ENCODE measurements at places on chromosomes 7 and 10.

DNA sequence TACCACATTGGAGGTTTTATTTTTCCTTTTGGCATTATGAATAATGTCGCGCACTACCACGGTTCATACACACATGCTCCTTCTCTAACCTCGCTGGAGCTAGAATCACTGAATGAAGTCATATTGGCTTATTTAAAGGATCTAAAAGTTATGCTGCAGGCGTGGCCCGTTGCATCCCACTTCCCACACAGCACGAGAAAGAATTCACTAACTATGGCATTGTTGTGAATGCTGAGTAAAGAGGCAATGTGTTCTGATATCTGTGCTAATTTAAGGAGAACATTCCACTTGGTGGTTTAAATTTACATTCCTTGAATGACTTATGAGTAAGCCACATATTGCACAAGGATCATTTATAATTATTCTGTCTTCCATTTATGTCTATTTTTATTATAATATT, 20.7 kb downstream of the TCERG1L start:
- no peak for DNase-seq

DNA sequence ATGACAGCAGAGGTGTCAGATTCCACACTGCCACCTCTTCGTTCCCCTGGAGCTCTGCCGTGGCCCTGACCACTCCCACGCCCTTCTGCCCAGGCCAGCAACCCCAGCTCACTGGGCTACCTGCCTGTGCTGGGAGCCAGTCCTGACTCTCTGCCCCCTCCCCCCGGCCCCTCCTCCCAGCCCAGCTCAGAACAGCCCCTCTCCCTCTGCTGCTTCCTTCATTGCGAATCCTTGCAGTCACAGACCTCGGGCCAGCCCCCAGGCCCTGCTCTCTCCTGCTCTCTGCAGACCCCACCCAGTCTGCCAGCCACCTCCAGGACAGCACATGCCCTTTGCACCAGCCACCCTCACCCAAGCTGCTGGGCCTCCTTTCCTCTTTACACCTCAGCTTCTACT, 60.4 kb downstream of the TCERG1L start:
- DNase-seq: no peak

- no peak for DNase-seq
Measured at GRCh38 chr7:73740771-73741170, 2.2 kb upstream of the ABHD11 start.

- no peak for DNase-seq
Measured at GRCh38 chr10:16765509-16766375, 51.5 kb downstream of the RSU1 start.

- no peak for DNase-seq
Measured at GRCh38 chr10:95569368-95569767, 8.2 kb upstream of the SORBS1 start.

DNA sequence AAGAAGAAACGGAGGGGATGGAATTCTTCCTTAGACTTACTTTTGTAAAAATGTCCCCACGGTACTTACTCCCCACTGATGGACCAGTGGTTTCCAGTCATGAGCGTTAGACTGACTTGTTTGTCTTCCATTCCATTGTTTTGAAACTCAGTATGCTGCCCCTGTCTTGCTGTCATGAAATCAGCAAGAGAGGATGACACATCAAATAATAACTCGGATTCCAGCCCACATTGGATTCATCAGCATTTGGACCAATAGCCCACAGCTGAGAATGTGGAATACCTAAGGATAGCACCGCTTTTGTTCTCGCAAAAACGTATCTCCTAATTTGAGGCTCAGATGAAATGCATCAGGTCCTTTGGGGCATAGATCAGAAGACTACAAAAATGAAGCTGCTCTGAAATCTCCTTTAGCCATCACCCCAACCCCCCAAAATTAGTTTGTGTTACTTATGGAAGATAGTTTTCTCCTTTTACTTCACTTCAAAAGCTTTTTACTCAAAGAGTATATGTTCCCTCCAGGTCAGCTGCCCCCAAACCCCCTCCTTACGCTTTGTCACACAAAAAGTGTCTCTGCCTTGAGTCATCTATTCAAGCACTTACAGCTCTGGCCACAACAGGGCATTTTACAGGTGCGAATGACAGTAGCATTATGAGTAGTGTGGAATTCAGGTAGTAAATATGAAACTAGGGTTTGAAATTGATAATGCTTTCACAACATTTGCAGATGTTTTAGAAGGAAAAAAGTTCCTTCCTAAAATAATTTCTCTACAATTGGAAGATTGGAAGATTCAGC, 158.7 kb upstream of the LANCL2 start:
- DNase-seq: no peak

DNA sequence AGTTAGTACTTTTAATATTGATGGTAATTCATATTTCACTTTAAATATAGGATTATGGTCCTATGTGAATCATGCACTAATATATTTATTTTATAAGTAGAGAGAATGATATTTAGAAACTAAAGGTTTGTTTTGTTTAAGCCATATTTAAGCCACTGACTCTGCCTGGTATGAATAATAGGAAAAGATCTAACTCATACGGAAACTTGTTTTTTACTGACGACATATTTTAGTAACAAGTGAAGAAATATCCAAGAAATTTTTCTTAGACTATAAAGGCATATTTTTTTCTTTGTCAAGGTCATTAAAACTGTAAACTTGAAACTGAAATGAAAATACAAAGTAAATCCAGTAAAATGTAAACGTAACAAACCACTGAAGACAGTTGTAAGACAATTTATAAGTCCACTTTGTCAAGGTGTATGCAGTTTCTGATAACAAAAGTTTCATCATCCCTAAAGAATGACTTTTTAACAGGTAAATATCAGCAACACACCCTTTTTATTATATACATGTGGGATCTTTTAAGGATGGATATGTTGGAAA, 147.1 kb downstream of the PHF14 start:
- DNase-seq: no peak

DNA sequence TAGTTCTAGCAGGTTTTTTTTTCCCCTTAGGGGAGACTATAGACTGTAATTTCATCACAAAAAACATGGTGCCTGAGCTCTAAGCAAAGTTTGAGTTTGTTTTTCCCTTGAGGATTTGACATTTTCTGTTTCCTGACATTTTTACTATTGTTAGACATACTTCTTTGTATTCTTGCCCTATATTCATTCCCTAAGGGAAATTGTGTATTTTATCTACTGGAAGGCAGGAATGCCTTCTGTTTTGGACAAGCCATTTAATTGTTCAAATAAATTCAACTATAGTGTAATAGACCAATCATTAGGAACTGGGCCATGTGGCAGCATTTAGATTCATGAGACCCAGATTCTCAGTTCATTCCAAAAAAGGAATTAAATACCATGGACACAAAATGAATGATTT, 335.0 kb downstream of the EXOC4 start:
- DNase-seq: no peak

DNA sequence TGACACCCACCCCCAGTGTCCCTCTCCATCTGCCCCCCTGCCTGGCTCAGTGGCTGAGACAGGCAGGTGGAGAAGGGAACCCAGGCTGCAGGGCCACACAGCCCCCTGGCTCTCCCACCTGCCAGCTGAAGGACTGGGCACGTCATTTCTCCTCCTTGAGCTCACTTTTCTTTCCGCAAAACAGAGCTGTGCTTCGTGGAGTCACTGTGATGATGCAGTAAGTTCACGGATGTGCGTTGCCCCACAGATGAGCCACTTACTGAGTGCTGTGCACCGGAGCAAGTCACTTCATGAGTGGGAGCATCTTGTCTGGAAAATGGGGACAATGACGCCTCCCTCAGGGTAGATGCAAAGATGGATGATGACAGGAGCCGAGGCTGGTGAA, 2.7 kb downstream of the OPN4 start:
- no peak for DNase-seq

DNA sequence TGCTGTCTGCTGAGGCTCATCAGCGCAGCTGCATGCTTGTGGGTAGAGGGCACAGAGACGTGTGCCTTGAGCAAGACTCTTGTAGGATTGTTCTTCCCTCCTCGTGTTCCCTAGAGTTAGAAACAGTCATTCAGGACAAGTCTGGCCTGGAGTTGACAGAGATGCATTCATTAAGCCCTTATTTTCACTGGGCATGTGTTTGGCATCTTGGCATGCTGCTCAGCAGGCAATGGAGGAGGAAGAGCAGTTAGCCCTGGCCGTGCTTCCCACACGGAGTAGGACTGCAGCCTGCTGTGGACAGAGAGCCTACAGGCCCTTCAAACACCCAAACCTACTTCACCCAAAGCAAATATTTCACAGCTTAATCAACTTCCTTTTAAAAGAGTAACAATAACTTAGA, 73.0 kb upstream of the GJD4 start:
- no peak for DNase-seq

DNA sequence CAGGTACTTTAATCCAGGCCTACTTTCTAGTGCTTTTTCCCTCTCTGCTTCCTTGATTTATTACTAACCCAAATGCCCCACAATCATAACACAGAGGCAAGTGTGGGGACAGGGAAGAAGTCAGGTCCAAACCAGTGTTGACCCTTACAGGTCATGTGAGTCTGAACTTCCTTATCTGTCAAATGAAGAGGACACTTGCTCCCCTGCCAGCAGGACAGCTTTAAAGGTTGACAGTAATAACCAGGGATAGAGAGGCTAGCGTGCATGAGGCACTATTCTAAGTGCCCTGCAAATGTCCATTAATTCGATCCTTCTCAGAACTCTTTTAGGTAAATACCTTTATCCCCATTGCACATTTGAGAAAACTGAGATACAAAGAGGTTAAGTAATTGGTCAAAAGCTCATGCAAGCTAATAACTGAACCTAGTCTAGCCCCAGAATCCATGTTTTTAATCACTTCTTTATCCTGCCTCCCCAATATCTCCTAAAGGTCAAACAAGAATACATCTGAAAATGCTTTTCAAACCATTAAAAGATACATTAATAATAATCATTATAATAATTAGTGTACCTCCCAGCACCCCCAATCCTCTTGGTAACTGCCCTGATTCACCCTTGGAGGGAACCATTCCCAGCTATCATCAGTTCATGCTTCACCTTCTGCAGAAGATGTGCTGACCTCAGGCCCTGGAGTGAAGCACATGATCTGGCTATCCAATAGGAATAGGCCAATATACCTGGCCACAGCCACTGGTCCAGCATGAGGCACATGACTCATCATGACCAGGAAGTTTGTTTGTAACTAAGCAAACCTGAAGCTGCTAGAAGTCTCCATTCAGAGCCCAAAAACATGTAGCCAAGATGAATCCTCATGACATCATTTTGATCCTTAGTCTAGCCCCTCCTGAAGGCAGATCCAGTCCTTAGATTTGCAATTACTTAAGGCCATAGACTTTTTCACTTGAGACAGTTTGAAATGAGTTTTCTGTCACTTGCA, 40.7 kb downstream of the SGMS1 start:
- no peak for DNase-seq

DNA sequence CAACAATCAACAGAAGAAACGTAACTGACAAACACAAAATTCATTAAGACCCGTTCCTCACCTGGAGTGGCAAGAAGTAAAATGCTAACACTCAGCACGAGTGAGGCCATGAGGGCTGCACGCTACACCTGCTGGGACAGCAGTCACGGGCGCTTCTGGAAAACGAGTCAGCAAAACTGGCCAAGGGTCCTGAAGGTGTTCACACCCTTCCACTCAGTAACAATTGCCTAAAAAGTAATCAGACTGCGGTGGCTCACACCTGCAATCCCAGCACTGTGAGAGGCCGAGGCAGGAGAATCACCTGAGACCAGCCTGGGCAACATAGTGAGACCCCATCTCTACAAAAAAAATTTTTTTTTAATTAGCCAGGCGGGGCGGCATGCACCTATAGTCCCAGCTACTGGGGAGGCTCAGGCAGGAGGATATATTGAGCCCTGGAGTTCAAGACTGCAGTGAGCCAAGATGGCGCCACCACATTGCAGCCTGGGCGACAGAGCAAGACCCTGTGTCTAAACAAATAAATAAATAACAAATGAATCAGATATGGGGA, 199.1 kb downstream of the MAD1L1 start:
- no peak for DNase-seq

DNA sequence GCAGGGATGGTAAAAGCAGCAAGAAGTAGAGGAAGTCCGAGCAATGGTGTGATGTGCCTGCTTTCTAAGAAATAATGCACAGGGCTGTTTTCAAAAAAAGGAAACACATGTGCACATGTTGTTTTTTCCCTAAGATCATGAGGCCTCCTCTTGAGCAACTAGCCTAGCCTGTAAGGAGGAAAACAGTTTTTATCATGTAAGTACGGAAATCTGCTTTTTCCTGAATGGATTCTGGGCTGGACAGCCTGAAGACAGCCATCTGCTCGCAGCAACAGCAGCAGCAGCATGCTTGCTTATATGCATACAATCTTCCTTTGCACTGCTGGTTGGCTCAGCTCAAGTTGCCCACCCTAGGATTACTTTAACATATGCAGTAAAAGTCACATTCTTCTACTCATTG, 87.1 kb downstream of the HIBADH start:
- DNase-seq: no peak

DNA sequence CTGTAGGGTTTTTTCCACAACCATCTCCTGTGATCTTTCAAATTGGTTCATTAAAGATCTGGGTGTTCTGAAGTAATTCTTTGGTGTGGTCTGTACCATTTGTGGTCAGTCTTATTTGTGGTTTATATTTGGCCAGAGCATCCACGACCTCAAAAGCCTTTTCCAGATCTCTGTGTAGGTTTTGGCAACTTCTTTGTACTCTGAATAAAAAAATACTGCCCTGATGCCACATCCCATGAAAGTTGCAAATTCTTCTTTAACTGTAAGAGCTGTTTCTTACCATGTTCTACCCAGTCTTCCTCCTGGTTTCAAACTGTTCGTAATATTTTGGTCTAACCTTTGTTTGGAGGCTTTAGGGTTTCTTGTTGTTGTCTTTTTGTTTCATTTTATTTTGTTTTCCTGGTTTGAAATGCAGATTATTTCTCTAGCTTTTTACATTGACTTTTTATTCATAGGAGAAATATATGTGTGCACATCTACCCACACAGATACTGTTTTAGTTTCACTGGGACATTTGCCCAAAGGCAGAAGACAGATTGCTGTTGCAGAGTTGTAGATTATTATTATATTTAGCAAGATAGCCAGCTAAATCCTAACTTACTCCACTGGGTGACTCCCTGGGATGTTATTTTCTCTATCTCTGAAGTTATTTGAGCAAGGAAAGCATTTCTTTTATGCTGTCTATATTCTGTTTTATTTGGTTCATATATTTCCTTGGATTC, 123.2 kb upstream of the SAMD8 start:
- no peak for DNase-seq

- DNase-seq: no peak
Measured at GRCh38 chr10:131692176-131692575, 208.6 kb upstream of the PPP2R2D start.

DNA sequence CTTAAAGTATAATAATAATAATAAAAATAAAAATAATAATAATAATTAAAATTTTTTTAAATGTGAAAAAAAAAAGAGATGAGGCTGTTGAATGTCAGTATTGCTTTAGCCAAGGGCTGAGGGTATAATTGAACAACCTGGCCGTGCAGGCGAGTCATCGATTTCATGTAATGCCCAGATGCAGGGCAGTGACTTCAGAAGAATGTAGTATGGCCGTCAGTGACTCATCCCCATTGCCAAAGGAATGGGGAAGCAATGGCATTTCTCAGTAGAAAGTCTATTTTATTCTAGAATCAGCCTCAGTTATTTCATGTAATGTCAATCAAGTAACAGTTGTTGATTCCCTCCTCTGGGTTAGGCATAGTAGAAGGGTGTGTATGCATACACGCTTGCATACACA, 516.4 kb downstream of the GLRX3 start:
- DNase-seq: no peak
